ENCODE measurements at places on chromosomes 4 and X.
A peak's percentile ranks its signal among the peaks of the same experiment; 100 is the strongest.

DNA sequence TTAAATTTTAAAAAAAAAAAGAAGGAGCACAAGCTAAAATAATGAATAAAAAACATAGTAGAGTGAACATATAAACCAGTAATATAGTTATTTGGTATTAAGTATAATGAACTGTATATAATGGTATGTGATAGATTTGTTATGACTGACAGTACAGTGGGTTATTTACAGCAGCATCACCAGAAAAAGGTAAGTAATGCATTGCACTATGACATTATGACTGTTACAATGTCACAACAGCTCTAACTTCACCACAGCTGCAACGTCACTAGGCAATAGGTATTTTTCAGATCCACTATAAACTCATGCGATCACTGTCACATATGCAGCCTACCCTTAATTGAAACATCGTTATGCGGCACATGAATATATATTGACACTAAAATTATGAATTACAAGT is 72.5 kb downstream of the COX7B2 start:
- no peak for DNase-seq

DNA sequence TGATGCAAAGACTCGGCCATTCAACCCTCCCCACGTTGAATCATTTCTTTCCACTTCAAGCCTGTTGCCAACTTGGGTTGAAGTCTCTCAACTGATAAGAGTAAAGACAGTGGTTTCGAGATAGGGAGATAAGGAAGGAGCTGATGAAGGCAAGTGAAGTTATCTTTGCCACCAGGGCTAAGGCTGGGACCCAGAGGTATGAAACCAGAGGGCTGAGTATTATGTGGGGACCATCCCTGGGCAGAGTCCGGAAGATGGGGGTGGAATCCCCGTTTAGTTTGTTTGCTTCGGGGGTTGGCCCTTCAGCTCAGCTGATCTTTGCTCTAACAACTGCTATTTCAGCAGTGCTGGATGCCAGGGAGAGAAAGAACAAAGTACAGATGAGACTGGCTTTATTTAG is 2.3 kb upstream of the XPNPEP2 start:
- DNase-seq = no peak

DNA sequence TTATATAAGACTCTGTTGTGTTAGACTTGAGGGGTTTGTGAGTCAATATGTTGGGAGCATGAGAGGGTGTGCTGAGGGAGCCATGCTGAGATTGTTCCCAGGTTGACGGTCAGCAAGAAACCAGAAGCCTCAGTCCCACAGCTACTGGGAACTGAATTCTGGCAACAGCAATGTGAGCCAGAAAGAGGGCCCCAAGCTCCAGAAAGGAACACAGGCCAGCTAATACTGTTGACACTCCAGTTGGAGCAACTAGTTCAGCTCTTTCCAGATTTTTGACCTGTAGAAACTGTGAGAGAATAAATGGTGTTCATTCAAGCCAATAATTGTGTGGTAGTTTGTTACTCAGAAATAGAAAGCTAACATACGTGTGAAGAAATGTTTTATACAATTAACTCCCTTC is 17.1 kb downstream of the ADH1A start:
- DNase-seq = no peak

DNA sequence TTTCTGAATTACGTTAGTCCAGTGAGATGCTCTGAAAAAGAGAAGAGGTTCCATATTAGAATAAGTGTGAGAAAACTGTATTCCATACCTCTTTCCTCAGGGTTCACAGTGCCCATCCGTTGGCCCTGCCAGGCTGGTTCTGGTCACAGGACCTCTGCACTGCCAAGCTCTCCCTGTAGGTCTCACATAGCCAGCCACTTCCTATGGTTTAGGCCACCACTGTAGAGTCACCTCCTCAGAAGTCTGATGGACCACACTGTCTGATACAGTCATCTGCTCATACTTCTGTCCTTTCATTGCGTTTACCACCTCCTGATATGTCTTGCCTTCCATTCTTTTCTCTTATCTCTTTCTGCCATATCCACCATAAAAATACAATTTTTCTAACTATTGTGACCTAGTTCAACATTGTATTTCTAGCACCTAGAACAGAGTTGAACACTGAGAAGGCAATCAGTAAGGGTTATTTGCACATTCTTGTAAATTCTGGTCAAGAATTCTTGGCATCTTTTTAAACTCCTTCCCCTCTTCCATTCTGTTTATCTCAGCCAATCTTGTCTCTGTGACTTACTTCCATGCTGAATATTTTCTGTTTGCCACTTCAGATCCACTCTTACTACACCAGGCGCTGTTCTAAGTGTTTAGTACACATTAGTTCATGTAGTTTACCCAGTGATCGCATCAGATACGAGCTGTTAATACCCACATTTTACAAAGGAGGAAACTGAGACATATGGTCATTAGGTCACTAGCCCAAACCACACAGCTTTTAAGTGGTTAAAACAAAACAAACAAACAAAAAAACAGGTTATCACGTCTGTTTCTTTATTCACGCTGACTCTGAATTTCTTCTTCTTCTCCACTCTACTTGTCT is 125.6 kb downstream of the CBR4 start:
- DNase-seq = no peak

DNA sequence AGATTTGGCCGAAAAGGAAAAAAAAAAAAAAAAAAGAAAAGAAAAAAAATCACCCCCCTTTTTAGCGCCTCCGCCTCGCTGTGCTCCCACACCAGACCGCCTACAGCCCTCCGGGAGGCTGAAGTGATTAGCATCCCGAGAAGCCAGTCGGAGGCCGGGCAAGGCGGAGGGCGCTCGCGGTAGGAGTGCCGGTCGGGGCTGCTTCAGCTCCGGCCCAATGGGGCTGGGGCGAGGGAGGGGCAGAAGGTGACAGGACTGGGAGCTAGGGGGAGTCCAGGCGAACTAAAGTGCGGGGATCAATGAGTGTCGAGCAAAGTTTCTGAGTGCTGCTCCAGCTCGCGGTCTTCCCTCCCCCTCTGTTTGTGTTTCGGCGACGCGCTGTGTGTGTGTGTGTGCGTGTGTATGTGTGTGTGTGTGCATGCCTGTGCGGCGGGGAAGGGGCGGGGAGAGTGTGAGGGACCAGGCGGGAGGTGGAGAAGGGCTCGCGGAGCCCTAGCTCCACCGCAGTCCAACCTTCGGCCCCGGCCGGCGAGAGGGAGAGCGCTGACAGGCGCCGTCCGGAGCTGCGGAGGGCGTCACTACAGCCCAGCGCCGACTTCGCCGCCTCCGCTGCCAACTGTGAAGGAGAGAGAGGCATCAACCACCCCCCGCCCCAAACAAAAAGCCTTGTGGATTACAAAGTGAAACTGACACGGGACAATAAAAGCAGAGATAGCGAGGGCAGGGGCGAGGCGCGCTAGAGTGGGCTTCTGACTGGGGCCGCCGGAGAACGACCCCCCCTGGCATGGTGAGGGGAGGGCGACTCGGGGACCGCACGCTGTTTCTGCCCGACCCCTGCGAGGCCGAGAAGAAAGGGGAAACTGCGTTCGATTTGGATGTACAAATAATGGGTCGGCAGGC is at the start of gene FAT4:
FAT4 (plus strand) TSS at position 280 of the 900 bp plus-strand sequence. CDS start 1,457 bp downstream, outside the sequence.
- DNase-seq = peak; percentile 54

DNA sequence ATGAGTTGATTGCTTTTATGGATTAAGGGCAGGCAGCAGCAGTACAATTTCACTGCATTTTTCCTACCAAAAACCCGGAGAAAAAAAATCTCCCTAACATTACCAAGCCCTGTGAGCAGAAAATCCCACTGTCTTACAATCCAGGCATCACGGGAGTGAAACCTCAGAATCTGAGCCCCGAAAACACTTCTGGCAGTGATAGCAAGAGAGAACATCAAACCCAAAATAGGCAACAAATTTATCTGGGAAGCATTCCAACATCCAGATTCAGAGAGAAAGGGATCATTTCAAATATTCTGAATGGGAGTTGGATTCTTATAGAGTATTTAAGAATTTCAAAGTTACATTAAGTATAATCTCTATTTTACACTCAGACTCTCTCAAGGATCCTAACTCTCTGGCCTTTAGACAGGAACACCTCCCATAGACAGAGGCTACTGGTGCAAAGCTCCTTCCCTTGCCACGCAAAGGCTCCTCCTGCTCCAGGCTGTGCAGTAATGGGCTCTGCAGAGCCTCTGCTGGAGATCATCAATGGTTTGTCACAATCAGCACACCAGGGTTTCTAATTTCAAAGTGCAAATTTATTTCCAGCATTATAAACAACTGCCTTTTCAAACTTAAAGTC is 256.9 kb downstream of the PARM1 start:
- no peak for DNase-seq

- no peak for DNase-seq
Observed at GRCh38 chr4:114015444-114015899, 36.0 kb upstream of the ARSJ start.

DNA sequence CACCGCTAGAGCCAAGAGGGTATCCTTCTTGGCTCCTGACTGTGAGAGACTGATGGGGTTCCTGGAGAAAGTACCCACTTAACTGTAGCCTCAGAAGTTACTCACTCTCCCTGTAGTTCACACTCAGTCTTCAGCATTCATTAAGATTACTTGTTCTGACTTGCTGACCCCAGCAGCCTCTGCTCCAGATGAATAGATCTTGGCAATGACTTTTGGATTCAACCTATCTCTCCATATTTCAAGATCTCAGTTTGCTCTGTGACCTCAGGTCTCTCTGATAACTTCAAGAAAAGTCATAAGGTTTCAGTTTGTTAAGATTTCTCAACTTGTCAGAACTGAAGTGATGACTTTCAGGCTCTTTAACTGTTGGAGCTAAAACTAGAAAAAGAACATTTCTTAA is 825.6 kb downstream of the PCDH7 start:
- DNase-seq = no peak

- no peak for DNase-seq
Observed at GRCh38 chr4:52244848-52245247, 193.7 kb downstream of the SPATA18 start.

Measured in GM06990 (cell line).